ENCODE measurements at places on chromosomes 6 and 20.
A peak's percentile ranks its signal among the peaks of the same experiment; 100 is the strongest.

DNA sequence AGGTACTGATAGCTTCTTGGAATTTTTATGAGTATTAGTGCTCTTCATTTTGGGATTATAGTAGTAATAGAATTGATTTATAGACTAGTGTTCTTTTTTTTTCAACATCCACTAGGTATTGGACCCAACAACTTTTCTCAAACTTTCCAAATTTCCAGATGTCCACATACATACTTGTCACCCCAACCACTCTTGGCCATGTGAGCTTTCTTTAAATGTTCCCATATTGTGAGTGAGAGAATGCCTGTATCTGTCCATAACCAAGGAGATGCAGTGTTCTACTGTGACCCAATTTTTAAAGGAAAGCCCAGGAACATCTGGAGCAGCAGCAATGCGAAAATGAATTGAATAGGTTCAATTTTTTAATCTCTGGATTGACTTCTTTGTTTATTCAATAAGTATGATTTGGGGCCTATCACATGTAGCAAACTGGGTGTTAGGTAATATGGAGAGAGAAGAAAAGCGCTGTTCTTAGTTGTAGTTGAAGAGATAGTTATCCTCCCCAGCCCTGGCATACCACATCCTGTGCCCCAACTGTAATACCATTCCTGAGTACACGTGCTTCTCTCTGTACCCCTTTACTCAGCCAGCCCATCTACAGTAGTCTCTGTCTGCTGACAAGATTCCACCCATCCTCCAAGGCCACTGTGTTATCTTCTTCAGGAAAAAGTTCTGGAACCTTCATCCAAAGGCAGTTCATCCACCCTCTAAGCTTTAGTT is 116.8 kb upstream of the SUPT3H start:
- no peak for DNase-seq

GRCh38 chr6:166419286-166419685 is 36.5 kb upstream of the MPC1 start:
- DNase-seq: no peak

DNA sequence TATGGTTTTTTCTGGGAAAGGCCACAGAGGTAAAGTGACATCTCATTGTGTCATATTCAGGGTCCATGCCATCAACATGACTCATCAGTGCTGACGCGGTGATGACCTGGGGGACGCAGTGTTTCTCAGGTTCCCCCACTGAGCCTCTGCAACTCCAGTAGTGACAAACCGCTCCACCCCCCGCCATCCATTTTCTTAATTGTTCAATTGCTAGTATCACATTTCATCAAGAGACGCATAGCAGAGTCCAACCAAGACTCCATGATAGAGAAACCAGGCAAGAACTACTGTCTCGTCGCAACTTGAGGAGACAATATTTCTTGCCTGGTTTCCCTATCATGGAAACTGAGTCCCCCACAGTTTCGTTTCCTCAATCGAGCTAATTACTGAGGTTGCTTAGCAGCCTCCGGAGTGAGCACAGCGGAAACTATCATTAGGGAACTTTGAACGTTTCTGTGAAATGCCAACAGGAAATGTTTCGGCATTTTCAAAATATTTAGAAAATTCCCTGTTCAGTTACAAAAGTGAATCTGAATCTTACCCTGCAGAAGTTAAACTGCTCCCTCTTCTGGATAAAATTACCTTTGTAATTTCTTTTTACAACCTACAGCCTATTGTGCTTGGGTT is 12.2 kb upstream of the SERPINB1 start:
- no peak for DNase-seq

DNA sequence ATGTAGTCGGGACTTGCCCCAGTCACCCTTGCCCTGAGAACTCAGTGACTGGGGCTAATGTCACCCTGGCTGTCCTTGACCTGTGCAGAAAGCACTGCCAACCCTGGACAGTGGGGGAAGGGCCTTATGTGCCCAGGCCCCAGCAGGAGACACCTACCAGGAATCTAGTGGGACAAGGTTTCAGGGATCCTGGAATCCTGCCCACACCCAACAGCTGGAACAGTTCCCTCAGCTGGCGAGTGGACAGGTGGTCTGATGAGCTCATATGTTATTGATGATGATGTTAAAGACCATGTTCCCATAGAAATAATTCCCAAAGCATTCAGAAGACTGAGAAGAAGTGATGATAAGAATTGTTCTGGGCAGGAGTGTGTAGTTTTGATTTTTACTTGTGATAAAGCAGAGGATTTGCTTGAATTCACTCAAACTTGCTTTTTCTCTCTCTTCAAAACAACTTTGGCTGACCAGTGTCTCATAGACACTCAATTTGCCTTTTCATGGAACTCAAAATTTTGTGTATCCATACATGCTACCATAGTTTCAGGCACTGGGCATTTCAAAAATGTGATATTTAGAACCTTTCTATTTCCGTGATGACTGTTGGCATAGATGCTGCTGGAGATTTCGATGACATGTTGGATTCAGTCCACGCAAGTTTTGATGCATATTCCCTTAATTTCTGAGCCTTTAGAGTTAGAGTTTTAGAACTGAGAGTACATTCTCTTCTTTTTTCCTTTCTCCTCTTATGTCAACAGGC is 79.3 kb downstream of the SLC22A3 start:
- peak; percentile 44 for DNase-seq

- DNase-seq: no peak
Observed at GRCh38 chr6:7215798-7216231, 97.2 kb downstream of the SSR1 start.

DNA sequence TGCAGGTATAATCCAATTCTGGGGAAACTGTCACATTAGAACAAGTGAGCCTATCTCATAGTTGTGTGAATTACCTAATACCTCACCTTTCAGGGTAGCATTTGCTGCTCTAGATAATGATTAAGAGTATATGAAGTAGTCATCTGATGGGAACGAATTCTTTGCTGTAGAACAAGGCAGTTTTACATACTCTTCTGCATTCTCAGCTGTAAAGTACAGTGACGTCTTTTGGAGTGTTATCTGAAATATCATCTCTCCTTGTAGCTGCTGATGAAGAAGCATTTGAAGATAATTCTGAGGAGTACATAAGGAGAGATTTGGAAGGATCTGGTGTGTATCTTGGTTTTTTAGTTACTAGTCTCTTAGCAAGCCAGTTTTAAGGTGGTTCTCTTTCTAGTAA is 28.4 kb downstream of the CSE1L start:
- no peak for DNase-seq

- DNase-seq: no peak
Observed at GRCh38 chr6:118542184-118542952, 5.7 kb upstream of the PLN start.

GRCh38 chr6:1105833-1106400 is 206.0 kb upstream of the FOXQ1 start:
- DNase-seq: no peak

DNA sequence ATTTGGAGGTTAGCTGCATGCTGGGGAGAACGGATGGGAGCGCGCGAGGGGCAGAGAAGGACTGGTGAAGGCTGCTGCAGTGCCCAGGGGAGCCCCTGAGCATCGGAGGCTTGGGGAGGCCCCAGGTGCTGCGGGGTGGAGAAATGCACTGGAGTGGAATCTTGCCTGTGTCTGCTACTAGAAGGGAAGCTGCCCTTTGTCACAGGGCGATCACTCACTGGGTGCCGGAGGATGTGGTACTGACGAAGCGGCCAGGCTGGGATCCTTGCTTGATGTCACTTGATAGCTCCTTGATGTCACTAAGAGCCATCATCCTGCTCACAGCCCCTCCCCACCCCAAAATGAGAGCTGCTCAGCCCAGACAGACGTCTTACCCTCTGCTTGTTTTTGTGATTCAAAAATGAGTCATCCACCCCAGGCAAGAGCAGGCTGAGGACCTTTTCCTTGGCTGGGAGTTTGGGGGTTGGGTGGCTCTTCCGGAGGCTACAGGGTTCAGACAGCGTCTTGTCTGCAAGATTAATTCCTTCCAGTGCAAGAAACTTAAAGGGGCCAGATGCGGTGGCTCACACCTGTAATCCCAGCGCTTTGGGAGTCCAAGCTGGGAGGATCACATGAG is 62.6 kb upstream of the PMEPA1 start:
- no peak for DNase-seq

GRCh38 chr6:161444464-161444863 is 170.6 kb upstream of the AGPAT4 start:
- DNase-seq: peak; percentile 83

DNA sequence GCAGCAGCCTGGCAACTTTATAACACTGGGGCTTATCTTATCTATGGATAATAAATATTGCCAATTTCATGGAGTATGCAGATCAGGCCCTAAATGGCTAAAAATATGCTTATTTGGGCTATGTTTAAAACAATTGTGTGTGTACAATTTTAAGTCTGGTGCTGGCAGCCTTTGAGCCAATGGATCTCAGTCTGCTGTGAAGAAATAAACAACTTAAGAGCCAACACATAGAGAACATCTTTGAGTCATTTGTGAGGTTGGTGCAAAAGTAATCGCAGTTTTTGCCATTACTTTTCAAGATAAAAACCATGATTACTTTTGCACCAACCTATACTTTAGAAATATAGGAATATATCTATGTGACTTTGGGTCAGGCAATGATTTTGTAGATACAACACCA is 129.1 kb upstream of the CARMIL1 start:
- no peak for DNase-seq

DNA sequence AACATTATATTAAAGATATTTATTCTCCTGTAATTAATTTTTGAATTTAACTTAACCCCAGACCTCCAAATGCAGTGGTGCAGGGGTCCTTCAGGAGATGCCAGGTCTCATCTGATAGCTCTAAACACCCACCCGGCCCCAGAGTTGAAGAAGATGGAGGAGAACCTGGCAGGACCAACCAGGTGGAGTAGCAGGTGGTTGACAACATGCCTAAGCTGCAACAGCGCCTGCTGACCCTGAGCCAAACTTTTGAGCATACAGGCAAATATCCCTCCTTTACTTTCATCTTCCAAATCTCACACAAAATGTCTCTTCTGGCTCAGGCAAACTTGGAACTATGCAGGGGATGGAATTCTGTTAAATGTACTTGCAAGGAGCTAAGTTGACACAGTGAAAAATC is 145.3 kb upstream of the TCF21 start:
- DNase-seq: no peak

- no peak for DNase-seq
Observed at GRCh38 chr6:24699521-24700359, 19.2 kb downstream of the C6orf62 start.
